ENCODE measurements at places on chromosomes 2 and 18.

GRCh38 chr2:222203041-222203440 is 95.8 kb downstream of the PAX3 start:
- DNase-seq: peak; percentile 33

DNA sequence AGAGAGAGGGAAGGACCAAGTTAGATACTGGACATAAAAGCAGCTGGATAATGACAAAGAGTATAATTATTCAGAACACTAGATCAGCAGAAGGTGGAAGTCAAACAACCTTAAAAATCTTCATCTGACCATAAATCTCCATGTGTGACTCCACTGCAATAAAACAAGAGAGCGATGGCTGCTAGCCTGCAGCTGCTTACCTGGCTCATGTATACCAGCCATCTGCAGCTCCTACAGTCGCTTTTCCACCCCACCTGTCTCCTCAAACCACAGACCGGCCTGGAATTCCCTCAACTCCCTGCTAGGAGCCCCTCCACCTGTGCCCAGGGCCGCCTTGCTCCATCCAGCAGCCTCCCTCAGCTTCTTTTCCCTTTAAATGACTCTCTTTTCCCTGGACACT is 64.5 kb downstream of the SLC4A5 start:
- no peak for DNase-seq

DNA sequence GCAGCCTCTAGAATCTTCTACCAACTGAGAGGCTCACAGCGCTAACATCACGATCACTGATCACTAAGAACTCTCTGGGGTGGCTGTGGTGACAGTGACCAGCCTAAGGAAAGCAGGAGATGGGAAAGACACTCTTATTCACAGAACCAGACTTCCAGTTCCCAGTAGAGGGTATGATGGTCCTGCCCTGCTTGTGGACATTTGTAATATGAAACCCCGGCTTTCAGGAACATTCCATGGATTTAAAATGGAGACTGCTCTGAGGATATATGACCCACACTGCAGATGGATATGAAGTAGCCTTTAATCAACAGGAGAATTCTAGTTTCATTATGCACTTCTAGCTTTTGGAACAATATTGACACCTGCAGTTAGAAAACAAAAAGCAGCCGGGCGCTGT is 131.8 kb downstream of the AFF3 start:
- DNase-seq: no peak

DNA sequence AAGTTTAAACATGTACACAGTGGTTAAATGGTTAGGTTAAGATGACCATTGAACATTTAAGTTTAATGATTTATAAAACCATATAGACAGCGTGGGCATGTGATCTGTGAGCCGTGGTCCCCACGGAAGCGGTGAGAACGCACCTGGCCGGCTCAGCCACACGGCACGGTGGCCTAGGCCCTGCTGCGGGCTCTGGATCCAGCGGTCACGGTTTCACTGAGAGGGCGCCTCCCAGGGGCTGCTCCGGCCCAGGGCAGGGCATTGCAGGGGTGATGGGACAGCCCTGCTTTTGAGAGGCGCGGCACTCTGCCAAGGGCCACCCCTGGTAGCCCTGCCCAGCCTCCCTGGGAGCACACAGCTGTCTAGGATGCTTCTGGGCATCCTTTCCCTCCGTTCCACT is 124.9 kb downstream of the RGPD3 start:
- no peak for DNase-seq

DNA sequence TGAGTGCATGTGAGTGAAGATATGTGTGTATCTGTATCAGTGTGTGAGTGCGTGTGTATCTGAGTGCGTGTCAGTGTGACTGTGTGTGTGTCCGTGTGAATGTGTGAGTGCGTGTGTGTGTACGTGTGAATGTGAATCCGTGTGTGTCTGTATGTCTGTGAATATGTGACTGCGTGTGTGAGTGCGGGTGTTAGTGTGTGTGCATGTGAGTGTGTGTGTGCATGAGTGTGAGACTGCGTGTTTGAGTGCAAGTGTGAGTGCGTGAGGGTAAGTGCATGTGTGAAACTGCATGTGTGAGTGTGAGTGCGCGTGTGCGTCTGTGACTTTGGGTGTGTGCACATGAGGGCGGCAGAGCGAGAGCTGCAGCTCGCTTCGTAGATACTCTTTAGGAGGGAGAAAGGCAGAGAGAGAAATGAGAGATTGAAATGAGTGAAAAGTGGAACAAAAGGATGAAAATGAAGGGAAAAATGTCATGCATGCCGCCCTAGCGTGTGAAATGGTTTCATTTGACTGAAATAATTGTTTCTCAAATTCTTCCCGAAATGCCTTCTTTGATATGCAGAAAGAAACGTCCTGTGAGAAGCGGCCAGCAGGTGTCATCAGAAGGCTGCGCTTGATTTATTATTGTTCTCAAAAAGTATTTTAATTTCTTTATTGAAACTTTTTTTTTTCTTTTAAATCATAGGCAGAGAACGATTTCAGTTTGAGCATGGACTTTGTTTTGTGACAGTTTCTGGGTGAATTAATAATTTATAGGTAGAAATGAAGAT is 25.6 kb downstream of the ZNF407 start:
- DNase-seq: peak; percentile 2

- no peak for DNase-seq
Measured at GRCh38 chr2:24863641-24864040, 56.4 kb downstream of the ADCY3 start.

- DNase-seq: no peak
Measured at GRCh38 chr18:22705328-22705727, 227.8 kb upstream of the RBBP8 start.

Data from NCI-H1105 treated with DMSO at 0.1 percent for 48 hours (cell line).